Neuronal stem cell (in vitro differentiated cells): ENCODE measurements at places on chromosomes 11 and 22.

DNA sequence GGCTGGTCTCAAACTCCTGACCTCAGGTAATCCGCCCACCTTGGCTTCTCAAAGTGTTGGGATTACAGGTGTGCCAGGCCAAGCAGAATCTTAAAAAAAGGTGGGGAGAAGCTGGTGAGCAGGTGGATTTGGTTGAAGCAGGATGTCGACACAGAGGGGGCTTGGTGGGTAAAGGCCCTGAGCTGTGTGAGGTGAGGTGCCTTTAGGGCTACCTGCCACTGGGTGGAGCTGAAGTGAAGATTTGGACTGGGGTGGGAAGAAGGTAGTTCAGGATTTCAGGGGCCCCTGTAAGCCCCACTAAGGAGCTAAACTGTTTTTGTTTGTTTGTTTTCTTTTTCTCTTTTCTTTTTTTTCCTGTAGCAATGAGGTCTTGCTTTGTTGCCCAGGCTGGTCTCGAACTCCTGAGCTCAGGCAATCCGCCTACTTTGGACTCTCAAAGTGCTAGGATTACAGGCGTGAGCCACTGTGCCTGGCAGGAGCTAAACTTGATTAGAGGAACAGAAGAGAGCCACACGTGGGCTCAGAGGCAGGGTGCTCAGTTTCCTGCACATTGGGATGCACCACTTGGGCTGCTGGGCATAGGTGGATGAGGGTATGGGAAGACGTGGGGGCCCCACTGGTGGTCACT lies 6.0 kb downstream of the P2RX6 start:
- DNase-seq: no peak

DNA sequence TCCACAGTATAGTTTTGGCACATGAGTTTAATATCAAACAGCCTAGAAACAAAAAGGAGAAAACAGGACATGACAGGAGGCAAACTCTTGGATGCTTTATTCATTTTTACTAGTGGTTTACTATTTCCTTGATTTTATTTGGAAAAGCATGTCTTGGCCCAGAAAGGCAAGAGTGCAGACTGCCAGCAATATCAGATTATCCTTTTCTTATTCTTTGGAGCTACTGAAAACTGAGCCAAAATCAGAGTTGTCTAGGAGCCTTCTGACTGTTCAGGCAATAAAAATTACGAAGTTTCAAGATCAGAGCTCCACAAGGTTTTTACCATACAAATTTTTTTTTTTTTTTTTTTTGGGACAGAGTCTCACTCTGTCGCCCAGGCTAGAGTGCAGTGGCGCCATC lies 16.0 kb downstream of the CELF1 start:
- DNase-seq: no peak

- DNase-seq: no peak
These were observed at the start of gene CHST1 for GRCh38 chr11:45665206-45665932. Gene CHST1 (minus strand): TSS chr11:45665622. CDS start chr11:45650923, 14,699 bp downstream.

DNA sequence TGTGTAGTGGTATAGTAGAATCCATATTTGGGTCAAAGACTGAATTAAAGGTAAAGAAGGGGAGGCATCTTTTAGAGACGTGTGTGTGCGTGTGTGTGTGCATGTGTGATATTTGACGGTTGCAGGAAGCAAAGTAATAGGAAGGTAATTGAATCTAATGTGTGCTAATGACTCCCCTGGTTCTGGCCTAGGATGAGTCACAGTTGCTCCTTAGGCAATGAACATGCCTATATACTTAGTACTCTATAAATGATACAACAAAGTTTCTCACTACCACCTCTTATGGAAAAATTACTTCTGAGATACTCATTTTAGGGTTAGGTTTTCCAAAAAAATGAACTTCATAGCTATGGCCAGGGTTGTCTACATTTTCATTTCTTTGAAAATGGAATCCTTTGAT lies 409.6 kb downstream of the GUCY1A2 start:
- no peak for DNase-seq

- no peak for DNase-seq
These were observed 1.2 kb downstream of the MRTFA start for GRCh38 chr22:40635043-40635939.

DNA sequence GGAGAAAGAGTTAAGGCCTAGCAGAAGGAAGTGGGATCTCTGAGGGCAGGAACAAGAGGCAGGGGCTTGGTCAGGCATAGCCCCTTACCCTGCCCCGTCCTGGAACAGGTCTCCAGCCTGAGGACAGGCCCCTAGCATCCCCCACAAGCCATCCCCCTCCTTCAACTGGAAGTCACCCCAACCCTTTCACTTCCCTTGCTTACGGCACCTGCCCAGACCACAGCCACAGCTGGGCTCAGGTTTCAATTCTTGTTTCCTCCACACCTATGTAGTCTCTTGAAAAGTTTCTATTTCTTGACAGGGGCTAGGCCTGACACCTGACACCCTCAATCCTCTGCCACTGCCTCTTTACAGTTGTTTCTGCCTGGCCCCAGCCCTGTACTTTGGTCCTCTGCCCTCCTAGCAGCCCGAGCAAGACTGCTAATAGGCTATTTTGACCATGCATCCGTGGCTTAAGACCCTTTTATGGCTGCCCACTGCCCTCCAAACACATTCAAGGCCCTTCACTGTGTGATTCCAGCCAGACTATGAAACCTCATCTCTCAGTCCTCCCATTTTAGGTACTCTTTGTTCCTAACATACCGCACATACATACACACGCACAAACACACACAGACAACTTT lies 10.9 kb upstream of the FCHSD2 start:
- no peak for DNase-seq

- no peak for DNase-seq
These were observed 79.6 kb downstream of the ME3 start for GRCh38 chr11:86592659-86593451.

GRCh38 chr11:68325183-68325906 lies 13.0 kb downstream of the LRP5 start:
- no peak for DNase-seq

DNA sequence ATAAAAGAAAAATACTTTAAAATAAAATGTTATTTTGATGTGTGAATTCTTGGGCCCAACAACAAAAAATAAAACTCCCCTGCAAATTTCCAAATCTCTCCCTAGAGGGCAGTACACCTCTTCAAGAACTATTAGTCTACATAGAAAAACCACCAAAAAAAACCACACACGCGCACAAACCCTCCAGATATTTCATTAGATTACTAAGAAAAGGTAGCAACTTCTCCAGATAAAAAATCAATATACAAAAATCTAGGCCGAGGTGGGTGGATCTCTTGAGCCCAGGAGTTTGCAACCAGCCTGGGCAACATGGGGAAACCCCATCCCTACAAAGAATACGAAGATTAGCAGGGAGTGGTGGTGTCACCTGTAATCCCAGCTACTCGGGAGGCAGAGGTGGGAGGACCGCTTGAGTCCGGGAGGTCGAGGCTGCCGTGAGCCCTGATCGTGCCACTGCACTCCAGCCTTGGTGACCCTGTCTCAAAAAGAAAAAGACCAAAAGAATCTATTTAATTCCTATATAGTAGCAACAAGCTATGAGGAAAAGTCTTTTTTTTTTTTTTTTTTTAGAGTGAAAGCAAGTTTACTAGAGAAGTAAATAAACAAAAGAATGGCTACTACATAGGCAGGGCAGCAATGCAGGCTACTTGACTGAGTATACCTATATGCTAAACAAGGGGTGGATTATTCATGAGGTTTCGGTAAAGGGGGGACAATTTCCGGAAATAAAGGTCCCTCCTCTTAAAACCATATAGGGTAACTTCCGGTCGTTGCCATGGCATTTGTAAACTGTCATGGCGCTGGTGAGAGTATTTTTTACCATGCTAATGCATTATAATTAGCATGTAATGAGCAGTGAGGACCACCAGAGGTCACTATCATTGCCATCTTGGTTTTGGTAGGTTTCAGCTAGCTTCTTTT lies 13.1 kb downstream of the B3GNT6 start:
- DNase-seq: peak; percentile 67

- DNase-seq: no peak
These were observed 27.0 kb downstream of the MPPED1 start for GRCh38 chr22:43438666-43439347.

- no peak for DNase-seq
These were observed 16.6 kb downstream of the RTN4RL2 start for GRCh38 chr11:57476757-57477506.

DNA sequence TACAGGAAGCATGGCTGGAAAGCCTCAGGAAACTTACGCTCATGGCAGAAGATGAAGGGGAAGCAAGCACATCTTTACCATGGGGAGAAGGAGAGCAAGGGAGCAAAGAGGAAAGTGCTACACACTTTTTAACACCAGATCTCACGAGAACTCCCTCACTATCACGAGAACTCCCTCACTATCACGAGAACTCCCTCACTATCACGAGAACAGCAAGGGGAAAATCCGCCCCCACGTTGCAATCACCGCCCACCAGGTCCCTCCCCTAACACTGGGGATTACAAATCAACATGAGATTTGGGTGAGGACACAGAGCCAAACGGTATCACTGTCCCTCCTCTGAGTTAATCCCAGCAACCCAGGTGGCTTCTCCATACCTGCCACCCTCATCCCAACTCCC lies 84.5 kb downstream of the MN1 start:
- no peak for DNase-seq

DNA sequence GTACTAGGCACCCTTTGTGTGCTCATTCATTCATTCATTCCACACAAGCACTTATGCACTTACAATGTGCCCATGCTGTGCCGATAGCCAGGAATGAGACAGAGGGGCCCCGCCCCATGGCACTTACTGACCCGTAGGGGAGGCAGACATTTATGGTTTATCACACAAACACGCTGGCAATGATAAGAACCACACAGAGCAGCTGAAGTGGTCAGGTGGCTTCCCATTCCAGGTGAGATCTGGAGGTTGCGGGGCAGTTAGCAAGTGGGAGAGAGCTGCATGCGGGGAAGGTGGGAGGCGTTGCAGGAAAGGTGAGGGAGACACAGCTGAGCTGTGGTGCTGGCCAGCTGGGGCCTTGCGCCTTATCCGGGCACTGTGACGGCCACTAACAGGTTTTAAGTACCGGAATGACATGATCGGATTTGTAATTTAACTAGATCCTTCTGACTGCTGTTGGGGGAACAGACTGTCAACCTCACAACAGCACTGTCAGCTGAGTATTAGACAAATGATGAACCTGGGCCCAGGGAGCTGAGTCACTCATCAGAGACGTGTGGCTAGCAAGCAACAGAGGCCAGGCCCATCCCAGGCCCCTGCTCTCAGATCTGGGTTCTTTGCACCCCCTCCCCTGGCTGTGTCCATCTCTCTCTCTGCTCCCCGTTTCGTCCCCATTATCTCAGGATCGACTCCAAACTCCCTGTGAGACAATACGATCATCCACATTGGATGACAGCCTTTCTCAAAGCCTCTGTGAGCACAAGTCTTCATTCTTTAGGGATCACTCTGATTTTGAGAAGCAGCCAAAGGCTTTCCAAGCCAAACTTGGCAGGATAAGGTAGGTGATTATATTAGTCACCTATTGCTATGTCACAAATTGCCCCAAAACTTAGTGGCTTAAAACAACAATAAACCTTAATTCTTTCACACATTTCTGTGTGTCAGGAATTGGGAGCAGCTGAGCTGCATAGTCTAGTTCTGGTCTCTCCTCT lies 28.4 kb downstream of the RASD2 start:
- DNase-seq: no peak

- no peak for DNase-seq
These were observed 14.6 kb downstream of the ARHGEF17 start for GRCh38 chr11:73322382-73323306.

GRCh38 chr11:33443684-33444083 lies 186.5 kb downstream of the HIPK3 start:
- no peak for DNase-seq

GRCh38 chr11:111561306-111561705 lies 20.8 kb downstream of the LAYN start:
- no peak for DNase-seq

DNA sequence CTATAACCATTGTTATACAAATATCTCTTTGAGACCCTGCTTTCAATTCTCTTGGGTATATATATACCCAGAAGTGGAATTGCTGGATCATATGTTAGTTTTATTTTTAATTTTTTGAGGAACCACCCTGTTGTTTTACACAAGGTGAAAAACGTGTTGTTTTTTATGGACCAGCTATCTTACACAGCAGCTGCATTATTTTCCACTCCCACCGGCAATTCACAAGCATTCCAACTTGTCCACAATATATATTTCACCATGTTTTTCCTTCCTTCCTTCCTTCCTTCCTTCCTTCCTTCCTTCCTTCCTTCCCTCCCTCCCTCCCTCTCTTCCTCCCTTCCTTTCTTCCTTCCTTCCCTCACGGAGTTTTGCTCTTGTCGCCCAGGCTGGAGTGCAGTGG lies 6.3 kb upstream of the APOL5 start:
- no peak for DNase-seq

GRCh38 chr11:86159581-86159891 lies 85.0 kb upstream of the EED start:
- no peak for DNase-seq

- no peak for DNase-seq
These were observed 48.8 kb downstream of the MCHR1 start for GRCh38 chr22:40727964-40728615.

GRCh38 chr22:21754523-21754922 lies 18.9 kb upstream of the YPEL1 start:
- no peak for DNase-seq

GRCh38 chr11:121268581-121268980 lies 24.0 kb upstream of the SC5D start:
- DNase-seq: no peak

DNA sequence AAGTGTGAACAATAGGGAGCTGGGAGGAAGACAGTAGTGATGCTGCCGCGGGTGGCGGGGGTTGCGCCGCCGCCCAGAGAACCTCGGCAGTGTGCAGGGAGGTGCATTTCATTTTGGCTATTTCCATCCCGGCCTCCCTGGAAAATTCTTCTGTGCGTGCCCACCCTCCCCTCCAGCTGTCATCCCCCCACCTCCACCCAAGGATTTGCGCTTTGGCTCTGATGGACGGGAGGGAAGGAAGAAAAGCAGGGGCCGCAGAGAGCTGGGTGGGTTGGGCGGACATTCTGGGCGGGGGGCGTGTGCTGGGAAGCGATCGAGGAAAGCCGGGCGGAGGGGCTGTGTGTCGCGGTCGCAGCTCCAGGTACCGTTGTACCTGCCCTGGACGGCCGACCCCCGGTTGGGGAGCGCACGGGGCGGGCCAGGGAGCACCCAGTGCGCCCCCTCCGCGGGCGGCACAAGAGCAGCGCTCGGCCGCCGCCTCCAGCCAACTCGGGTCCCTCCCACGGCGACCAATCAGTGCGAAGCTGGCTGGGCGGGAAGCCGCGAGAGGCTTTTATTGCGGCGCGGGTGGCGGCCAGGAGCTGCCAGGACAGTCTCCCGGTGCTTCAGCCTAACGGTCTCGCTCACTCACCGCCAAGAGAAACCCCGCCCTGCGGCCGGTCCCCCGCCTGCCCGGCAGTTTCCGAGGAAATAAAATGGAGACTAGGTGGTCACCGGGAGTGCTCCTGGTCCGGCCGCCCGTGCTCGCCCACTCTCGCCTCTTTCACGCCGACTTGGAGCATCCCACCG lies 1.6 kb downstream of the NCAM1 start:
- DNase-seq: peak; percentile 65
